GM12878 (cell line): ENCODE measurements at places on chromosomes 1 and 21. TPM values are rescaled to one million over a fixed set of nuclear protein-coding genes. Genes with fewer than 3 reads are reported as not detected.

The NBPF6 gene
- not detected in 2 replicates for total RNA-seq

The GSTM3 gene
- total RNA-seq = not detected in 2 replicates

The SLC16A4 gene
- not detected in 2 replicates for total RNA-seq

The BMP8B gene
- total RNA-seq = 1.2 TPM in 2 replicates

The DEPDC1 gene
- 16.8 and 16.9 TPM in 2 replicates for total RNA-seq

The C1orf21 gene
- 0.03 and 0.05 TPM in 2 replicates for total RNA-seq
